Eye (tissue), 1 donor: ENCODE measurements at places on chromosomes 4 and X.

- no peak for DNase-seq
These were observed 976.2 kb downstream of the RAB28 start for GRCh38 chr4:12507868-12508481.

- no peak for DNase-seq
These were observed 39.5 kb downstream of the SPARCL1 start for GRCh38 chr4:87489678-87490077.

DNA sequence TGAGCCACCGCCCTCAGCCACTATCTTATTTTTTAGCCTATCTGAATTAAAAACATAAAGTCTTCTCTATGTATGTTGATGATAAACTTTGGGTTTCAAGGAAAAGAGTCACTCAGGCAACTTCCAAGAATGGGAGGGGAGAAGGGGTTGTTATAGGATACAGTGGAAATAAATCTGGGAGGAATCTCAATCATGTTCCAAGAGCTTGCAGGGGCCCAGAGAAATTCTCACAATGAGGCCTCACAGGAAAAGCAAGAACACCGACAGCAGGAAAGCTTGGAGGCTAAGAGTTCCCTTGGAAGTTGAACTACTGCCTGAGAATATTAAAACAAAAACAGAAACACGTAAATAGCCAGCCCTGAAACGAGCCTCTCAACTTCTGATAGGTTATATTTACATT is 384.6 kb upstream of the IGFBP7 start:
- DNase-seq = no peak

DNA sequence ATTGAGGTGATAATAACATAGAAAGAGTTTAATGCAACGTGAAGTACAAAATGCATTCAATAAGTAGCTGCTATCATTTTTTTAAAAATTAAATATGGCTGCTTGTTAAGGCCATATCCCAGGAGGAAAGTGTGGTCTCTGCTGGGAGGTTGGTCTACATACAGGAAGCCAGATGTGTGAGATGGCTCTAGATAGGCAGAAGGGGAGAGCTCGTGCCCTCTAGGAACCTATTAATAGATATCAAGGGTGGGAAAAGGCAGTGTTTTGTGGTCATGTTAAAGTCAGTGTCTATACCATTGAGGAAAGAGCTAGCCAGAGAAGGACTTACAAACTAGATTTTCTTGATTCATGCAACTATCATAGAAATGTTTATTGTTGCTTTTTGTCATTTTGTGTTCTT is 140.5 kb downstream of the KLHL8 start:
- no peak for DNase-seq

- DNase-seq = peak; percentile 74
These were observed at the start of gene NPY2R for GRCh38 chr4:155208258-155209054. TSS of gene NPY2R (plus strand) at chr4:155208636. CDS start at chr4:155213940, 5,304 bp downstream.

- no peak for DNase-seq
These were observed 15.8 kb downstream of the ATP1B4 start for GRCh38 chrX:120377715-120378114.
